Germinal center (tissue), 1 donor: ENCODE measurements at places on chromosomes 6 and 20.

GRCh38 chr20:43432498-43432897 is 25.2 kb upstream of the SRSF6 start:
- DNase-seq: no peak

DNA sequence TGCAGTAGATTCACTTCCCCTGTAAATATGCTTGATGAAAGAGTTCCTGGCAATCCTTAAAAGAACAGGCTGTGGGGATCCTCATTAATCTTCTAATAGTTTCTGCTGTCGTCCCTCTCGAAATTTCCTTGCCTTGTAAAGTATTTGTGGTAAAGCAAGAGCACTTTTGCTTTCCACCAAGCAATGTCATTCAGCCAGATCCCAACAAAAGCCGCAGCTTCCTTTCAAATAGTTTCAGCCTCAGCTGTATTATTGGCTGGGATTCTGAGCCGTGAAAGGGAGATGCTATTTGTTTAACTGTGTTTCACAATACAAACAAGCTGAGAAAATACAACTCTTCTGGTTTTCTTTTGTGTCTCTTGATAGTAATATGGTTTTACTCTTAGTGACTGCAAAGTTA is 48.9 kb upstream of the EPHA7 start:
- DNase-seq: no peak

- no peak for DNase-seq
These were observed 57.5 kb downstream of the SNX9 start for GRCh38 chr6:157880534-157880933.

- DNase-seq: no peak
These were observed 3.3 kb upstream of the PRDM1 start for GRCh38 chr6:106082735-106083398.

- DNase-seq: no peak
These were observed 35.7 kb upstream of the CD93 start for GRCh38 chr20:23121751-23122320.
